Stimulated activated CD4-positive, alpha-beta T cell treated with anti-CD3 and anti-CD28 coated beads, TNF-alpha, amount 100 ng/mL, for 4 hours (primary cell): ENCODE measurements at places on chromosomes 12 and 14.
A peak's percentile ranks its signal among the peaks of the same experiment; 100 is the strongest.

- no peak for DNase-seq
Observed at GRCh38 chr12:53795927-53796326, 44.1 kb upstream of the CISTR start.

DNA sequence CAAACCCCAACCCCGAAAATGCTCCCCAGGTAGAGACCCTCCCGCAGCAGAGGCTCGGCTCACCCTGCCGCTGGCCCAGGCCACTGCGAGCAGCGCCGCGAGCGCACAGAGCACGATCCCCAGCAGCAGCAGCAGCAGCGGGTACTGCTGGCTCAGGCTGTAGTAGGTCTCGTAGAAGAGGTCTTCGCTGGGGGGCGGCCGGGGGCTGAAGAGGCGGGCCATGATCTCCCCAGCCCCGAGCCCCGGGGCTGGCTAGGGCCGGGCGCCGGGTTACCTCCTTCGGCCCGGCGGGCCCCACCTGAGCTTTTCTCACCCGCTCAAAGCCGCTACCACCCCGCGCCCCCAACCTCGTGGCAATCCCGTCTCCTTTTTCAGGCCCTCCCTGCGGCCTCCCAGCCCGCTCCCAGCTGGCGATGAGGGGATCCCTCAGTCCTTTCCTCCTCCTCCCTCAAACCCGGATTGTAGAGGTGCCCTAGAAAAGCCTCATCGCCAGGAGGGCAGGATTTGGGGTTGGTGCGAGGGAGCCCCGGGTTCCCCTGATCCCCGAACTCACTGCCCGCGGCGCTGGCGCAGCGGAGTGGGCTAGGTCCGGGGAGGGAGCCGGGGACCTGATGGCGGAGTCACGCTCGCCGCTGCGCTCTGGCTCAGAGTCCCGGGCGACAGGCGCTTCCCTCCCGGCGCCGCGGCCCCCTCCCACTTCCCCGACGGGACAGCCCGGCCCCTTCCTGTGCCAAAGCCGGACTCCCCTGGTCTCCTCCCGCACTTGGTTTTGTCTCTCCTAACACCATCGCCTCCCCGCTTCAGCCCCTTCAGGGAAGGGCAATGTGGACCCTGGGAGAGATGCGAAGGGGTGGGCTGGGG lies at the start of gene ADCY4:
ADCY4 (minus strand) TSS at position 641 of the 861 bp plus-strand sequence; CDS start at position 222, 419 bp downstream.
- no peak for DNase-seq

DNA sequence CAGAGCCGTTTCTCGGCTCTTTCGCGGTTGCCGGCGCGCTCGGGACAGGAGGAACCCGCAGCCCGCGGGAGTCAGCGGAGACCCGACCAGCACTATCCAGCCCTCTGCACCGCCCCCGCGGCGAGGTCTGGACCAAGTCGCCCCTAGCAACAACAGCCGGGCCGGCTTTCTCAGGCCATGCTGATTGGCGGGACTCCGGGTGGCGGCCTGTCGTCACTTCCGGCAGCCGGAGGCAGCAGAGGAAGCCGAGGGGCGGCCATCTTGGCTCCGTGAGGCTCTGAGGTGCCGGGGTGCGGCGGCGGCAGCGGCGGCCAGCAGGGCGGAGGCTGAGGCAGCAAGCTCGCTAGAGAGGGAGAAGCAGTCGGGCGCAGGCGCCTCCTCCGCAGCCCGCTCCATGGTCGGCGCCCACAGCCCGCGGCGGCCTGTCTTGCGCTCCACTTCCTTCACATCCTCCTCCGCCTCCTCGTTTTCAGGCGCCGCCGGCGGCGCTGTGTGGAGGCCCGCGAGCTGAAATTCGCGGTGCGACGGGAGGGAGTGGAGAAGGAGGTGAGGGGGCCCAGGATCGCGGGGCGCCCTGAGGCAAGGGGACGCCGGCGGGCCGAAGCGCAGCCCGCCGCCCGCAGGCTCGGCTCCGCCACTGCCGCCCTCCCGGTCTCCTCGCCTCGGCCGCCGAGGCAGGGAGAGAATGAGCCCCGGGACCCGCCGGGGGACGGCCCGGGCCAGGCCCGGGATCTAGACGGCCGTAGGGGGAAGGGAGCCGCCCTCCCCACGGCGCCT lies at the start of gene MARK3:
MARK3 (plus strand) TSS at position 264 of the 777 bp plus-strand sequence. CDS start 615 bp downstream, outside the sequence.
- peak; percentile 90 for DNase-seq

DNA sequence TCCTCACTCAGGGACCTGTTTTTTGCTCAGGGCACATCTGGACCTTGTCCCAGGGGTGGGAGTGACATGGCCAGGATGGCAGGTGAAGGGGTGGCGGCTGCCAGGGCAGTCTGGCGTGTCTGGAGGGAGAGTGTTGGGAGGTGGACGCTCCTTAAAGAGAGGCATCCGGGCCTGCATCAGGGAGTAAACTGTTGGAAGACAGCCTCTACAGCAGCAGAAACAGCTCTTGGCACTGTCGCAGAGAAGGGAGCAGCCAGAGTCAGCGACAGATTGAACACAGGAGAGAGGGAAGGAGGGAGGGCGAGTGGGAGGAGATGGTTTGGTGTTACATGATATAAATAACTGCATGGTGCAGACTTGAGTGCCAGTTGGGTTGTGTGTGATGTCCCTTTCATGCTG lies 52.8 kb downstream of the IGF1 start:
- no peak for DNase-seq

DNA sequence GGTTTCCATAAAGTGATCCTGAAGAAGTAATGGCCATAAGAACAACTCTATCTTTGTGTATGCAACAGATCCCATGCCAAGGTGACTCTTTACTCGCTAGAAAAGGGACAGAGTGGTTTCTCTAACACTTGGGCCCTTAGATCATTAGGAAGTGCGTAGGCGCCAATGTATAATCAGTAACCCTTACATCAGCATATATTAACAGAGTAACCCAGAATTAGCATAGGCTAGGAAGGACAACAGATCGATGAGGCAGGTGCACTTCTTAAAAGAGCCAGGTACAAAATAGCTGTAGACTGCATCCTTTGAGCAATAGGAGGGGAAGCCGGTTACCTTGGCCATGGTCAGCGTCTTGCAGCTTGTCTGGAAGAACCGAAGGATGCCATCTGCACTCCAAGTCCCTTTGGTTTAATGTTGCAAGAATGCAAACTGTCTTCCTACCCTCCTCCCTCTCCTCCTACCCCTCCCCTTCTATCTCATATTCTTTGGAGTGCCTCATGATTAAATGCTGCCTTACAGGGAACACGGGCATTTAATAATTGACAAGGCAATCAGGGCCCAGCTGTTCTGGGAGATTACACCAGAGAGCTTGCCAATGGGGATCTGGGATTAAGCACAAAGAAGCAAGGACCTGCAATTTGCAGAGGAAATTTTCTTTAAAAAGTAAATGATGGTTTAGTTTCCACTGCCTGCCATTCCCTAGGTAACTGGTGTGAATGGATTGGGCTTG lies 8.0 kb downstream of the GSG1 start:
- no peak for DNase-seq

DNA sequence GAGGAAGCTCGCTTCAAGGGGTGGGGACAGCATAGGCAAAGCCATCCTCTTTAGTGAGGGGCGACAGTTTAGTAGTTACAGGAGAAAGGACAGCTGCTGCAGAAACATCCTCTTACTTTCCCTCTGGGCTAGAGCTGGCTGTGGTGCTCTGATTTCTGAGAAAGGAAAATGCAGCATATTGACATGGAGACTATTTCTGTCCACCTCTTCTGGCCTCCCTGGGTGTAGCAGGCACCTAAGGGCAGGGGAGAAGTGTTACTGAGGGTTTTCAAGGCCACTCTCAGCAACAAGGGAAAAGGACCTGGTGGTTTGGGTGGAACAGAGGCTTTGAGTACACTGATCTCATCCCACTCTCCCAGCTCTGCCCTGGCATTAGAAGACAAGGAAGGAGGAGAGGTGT lies 40.0 kb upstream of the CTDSP2 start:
- DNase-seq: no peak

- no peak for DNase-seq
Observed at GRCh38 chr12:60148109-60148508, 552.3 kb downstream of the SLC16A7 start.
